Hematopoietic multipotent progenitor cell treated with erythropoietin and hydrocortisone succinate and interleukin-3 and kit ligand, for 6 days (in vitro differentiated cells): ENCODE measurements at places on chromosomes 4 and X.

DNA sequence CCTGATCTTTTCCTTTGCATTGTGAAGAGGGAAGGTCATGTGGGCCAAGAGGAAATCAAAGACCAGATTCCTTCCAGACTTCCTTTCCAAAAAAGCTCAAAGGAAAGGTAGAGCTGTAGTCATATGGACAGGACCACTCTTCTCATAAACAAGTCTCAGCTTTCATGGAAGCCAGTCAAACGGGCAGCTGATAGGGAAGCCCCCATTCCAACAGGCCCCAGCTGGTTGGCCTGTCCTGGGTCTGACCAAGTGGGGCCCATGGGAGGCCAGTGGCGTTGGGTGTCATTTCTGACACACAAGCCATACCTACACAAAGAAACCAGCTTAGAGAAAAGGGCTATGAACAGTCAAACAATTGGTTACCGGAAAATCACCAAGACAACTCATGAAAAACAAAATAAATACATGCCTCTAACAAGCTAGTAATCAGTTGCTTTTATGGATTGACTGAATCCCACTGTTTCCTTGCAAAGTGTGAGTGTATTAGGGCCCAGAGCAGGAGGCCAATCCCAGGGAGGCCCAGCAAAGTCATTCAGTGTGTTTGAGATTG lies 149.6 kb upstream of the MAMLD1 start:
- no peak for DNase-seq

GRCh38 chr4:159227984-159228383 lies 125.1 kb downstream of the RAPGEF2 start:
- DNase-seq = no peak

GRCh38 chr4:27248829-27249228 lies 388.2 kb downstream of the STIM2 start:
- no peak for DNase-seq

DNA sequence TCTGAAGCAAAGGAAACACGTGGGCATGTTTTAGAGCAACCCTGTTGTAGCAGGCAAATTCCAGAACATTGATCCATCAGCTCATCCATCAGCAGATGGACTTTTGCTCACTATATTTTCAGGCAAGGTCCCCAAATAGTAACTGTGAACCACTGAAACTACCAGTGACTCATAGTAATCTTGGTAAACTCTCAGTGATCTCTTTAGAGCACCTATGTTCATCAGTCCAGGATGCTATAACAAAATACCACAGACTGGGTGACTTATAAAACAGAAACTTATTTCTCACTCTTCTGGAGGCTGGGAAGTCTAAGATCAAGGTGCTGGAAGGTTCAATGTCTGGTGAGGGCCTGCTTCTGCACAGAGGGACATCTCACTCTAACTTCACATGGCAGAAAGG lies 28.9 kb upstream of the BTC start:
- no peak for DNase-seq

GRCh38 chr4:73964862-73965611 lies 16.8 kb downstream of the PF4 start:
- DNase-seq = no peak

DNA sequence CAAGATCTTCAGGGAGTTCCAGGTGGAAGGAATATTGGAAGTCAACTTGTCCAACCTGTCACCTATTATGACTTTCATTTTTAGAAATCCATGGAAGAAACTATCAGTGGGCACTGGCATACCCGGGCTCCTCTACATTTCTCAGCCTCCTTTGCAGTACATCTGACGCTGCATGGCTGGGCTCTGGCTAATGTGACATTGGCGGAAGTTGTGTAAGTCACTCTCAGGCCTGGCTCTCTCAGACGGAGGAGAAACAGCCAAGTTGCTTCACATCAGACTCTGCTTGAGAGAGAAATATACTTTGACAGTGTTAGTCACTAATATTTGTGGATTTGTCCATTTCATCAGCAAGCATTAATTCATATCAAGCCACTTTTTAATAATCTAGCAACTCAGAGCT lies 4.5 kb downstream of the DCHS2 start:
- no peak for DNase-seq

- no peak for DNase-seq
Measured at GRCh38 chrX:56382278-56382677, 150.1 kb downstream of the KLF8 start.

DNA sequence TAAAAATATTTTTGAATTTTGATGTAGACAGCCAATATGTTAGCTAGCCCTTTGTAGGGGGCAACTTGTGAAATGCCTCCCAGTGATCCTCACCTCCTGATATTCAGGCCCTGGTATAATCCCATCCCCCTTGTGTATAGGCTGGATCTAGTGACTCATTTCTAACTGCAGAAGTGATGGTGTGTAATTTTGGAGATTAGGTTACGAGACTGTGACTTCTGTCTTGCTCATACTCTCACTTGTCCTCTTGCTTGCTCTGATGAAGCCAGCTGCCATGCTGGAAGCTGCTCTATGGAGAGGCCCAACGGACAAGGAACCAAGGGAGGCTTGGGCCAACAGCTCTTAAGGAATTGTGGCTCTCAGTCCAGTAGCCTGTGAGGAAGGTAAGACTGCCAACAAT lies 61.7 kb downstream of the GPR82 start:
- DNase-seq = no peak

- DNase-seq = no peak
Measured at GRCh38 chrX:44447214-44447613, 95.4 kb downstream of the FUNDC1 start.

DNA sequence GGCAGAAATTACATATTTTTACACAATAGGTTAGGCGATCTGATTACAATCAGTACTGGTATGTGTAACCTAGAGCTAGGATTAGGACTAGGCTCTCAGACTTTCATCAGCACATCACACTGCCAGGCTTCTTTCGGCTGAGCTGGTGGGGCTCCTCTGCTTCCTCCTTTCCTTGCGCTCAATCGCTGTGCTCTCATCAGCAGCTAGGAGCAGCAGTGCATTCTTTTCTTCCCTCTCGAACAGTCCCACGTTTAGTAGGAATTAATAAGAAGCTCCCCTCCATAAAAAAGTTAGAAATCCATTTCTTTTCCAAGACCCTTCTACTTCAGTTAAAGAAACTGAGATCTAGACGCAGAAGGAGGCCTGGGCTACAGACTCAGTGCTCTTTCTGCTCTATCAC lies 350.4 kb downstream of the SPRY1 start:
- peak; percentile 48 for DNase-seq

DNA sequence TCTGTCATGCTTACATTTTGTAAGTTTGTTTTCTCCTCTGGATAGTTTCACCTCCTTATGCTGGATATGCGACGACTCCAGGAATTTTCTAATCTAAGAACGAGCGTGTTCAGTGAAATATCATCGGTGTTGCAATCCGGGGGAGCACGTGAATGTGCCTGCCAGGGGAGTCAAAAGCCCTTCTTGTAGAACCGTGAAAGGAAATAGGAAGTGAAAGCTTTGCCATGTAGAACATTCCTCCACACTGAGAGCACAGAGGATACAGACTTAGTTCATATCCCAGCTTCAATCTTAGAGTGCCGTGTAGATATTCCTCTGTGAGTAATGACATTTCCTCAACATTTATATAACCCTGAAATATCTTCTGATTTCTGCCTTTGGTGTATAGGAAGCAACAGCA lies 121.2 kb downstream of the VEGFC start:
- DNase-seq = no peak

DNA sequence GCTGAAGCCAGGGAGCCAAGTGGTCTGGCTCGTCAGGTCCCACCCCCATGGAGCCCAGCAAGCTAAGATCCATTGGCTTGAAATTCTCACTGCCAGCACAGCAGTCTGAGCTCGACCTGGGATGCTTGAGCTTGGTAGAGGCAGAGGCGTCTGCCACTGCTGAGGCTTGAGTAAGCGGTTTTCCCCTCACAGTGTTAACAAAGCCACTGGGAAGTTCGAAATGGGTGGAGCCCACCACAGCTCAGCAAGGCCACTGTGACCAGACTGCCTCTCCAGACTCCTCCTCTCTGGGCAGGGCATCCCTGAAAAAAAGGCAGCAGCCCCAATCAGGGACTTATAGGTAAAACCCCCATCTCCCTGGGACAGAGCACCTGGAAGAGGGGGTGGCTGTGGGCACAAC lies 353.8 kb downstream of the NAP1L3 start:
- DNase-seq = no peak

DNA sequence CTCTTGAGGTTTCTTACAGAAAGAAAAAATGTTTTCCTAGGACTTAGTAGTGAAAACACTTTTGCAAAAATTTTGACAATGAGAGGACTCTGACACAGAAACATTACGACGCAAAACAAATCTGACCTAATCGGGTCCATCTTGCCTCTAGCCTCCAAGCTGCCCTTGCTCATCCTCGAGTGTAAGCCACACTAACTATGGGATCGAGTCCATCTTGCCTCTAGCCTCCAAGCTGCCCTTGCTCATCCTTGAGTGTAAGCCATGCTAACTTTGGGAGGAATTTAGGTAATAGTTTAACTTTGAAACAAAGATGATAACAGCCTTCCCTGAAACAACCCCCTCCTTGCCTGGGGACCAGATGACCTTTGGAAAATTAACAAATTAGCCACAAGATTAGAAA lies 100.3 kb upstream of the FRG1 start:
- no peak for DNase-seq

DNA sequence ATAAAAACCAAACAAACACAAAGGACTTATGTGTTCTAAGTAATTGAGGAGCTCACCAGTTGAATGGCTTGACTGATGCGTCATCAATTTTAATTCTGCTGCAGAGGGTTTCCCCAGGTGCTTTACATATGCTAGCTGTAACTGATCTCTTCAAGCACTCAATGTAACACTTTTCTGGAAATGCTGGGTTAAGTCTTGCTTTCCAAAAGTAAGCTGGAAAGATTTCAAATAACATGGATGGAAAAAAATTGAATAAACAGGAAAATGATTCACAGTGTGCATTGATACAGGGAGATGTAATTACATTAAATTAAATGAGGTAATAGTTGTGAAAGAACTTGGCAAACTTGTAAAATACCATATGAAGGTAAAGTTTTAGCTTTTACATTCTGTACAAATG lies 186.7 kb upstream of the WDFY3 start:
- DNase-seq = no peak

DNA sequence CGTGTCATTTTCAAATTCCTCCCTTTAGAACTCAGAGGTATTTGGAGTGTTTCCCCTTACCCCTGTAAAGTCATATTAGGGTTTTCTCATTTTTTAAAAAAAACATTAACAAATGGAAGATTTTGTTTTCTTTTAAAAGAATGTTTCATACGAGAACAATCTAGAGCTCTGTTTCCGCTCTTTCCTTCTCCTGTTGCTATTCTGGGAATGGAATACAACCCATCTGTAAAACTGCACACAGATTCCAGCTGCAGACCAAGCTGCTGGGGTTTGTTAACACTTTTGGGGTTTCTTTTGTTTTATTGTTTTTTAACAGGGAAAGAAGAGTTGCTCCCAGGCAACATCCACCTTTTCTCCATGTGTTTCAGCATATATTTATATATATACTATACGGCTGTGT lies 61.3 kb downstream of the HCCS start:
- no peak for DNase-seq

DNA sequence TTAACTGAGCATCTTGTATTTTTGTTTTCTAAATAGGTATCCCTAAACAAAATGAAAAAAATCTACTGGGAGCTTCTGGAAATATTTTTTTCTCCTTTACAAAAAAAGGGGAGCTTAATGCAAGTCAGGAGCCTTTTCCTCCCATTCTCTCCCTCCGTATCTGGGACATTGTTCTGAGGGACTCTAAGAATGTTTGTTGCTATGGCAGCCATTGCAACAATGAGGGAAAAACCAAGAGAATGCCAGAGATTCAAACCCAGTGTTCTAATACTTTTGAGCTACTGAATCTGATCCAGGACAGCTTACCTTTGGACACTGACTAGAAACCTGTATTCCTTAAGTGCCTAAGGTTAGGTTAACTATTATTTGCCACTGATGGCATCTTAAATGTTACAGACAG lies 485.7 kb upstream of the HS3ST1 start:
- DNase-seq = no peak

- no peak for DNase-seq
Measured at GRCh38 chr4:128661479-128661878, 148.0 kb upstream of the JADE1 start.

- DNase-seq = no peak
Measured at GRCh38 chr4:66376921-66377320, 706.6 kb upstream of the EPHA5 start.

- peak; percentile 9 for DNase-seq
Measured at GRCh38 chr4:83716874-83717273, 181.0 kb downstream of the GPAT3 start.

GRCh38 chr4:38180456-38180855 lies 220.3 kb downstream of the PTTG2 start:
- no peak for DNase-seq

DNA sequence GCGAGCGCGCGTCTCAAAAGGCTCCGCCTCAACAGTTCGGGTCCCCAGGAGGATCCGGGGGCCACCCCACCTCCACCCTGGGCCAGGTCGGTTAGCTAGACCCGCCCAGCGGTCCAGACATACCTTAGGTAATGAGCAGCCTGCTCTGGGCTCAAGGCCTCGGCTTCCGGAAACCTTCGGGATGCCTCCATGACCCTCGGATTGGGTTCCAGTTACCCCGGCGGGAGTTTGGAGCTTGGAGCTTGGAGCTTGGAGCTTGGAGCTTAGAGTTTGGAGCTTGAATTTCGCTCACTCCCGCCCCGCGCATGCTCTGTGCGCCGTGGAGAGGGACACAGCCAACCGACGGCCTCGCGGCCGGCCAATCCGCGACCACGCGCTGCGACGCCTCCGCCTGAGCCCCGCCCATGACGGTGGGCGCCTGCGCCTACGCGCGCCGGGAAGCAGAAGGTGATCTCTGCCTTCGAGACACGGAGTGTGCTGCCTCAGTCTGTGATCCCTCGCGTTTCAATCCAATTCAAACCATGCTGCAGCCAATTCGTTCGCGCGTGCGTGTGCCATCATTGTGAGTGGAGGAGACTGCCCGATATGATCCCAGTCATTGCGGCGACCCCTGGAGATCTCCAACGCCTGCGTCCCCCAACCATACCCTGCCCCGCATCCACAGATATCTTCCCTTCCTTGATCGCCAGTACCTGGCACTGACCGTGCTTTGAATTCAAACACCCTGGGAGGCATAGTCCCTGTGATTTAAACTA lies at the start of gene ERCC6L:
TSS of gene ERCC6L (minus strand) at position 307 of the 755 bp plus-strand sequence. CDS start at position 191, 116 bp downstream.
- peak; percentile 88 for DNase-seq

DNA sequence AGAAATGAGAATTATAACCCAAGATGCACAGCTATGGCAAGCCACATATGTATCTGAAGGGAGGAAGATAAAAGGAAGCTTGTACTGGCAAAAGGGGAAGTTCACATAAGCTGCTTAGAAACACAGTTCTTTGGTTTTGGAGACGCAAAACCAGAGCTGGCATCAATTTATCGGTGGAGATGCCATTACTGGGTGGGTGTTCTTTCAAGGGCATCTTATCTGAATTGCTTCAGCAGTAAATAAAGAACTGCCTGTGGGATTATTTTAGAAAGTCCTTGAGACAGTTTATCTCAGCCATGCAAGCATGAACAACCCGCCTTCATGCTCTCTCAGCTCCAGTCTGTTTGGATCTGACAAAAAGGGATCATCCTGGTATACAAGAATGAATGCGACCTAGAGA lies 60.8 kb downstream of the DDX60 start:
- peak; percentile 98 for DNase-seq

GRCh38 chr4:15500701-15501100 lies 31.0 kb downstream of the CC2D2A start:
- no peak for DNase-seq
